ENCODE measurements at places on chromosomes 16 and 17. TPM values are rescaled to one million over a fixed set of nuclear protein-coding genes. Genes with fewer than 3 reads are reported as not detected.
A peak's percentile ranks its signal among the peaks of the same experiment; 100 is the strongest.

DNA sequence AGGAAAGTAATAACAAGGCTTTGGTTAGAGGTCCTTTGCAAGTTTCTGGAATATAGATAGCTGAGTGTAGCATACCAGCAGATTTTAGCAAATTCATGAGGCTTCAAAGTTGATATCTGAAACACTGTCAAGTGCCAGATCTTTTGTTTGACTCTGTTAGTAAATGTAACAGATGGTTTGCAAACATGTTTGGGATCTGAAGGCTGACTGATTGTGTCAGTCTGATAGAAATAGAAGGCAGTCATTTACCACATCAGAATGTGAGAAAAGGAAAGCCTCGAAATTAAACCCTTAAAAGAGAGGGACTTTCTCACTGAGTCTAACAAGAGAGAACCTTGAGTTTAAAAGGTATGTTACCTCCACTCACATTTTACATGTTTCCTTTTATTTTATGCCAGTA, 371.5 kb downstream of the KIF2B start:
- DNase-seq: no peak

DNA sequence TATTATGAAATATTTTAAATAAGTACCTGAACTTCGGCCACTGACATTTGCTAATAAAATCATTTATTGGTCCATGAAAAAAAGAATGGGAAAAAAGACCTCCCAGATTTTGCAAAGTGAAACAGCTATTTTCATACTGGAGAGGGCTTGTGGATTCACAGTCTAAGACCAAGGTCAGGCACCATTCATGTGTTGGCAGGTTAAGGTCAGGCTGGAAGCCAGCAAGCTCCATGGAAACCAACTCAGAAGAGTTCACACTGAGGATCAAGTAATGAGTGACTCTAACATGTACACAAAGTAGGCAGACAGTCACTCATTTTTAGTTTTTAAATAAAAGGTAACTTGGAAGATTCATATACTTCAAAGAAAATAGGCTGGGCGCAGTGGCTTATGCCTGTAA, 3.4 kb downstream of the DNAJA2 start:
- DNase-seq: no peak

DNA sequence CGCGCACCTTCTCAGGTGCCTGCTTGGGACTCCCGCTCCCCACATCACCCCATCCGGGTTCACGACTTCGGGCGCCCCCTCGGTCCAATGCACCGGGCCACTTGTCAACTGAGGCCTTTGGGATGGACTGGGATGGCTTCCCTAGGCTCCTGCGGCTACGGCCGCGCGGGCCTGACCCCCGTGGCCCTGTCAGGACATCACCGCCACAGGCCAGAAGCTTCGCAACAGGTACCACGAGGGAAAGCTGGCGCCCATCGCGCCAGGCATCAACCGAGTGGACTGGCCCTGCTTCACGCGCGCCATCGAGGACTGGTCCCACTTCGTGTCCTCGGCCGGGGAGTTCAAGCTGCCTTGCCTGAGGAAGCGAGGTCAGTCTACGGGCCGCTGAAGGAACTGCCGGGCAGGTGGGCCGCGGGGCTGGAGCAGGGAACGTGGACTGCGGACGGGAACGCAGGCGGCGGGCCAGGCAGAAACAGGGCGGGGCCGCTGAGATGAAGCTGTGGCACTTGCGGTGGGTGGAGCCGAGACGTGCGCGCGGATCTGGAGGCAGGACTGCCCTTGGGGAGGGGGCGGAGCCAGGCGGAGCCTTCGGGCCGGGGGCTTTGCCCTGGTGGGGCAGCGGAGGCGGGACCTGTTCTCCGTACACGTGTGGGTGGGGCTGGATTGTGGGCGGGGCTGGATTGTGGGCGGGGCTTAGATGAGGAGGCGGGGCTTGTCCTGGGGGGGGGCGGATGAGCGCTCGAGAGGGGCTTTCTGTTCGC, 13.7 kb upstream of the CNGB1 start:
- DNase-seq: no peak

- DNase-seq: no peak
Measured at GRCh38 chr17:57451191-57451590, 194.9 kb downstream of the MSI2 start.

- DNase-seq: no peak
Measured at GRCh38 chr17:67071595-67071994, 27.2 kb downstream of the CACNG1 start.

DNA sequence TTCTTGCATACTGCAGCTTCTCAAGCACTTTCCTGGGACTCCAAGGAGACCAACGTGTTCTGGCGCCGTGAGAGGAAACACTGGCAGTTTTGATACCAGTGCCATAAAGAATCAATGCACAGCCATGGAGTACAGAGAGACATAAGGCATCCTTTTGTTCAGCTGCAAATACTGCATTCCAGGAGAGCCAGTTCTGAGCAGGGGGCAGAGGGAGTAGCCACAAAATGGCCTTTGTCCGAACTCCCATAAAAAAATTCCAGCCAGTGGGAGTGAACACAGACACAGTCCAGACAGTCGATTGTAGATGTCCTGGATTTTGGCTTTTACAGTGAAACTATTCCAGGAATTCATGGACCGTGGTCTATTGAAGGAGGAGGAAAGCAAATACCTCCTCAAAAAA, 36.2 kb upstream of the TEKT3 start:
- DNase-seq: peak; percentile 99

GRCh38 chr17:8868529-8868951, 1.1 kb upstream of the PIK3R6 start:
- DNase-seq: no peak

DNA sequence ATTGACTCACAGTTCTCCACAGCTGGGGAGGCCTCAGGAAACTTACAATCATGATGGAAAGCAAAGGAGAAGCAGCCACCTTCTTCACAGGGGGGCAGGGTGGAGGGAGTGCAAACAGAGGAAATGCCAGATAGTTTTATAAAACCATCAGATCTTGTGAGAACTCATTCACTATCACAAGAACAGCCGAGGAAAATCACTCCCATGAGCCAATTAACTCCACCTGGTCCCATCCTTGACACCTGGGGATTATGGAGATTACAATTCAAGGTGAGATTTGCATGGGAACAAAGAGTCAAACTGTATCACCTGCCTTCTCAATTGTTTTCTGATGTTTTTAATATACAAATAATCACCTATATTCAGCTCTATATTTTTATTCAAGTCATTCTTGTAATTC, 1527.3 kb upstream of the GOT2 start:
- DNase-seq: no peak

DNA sequence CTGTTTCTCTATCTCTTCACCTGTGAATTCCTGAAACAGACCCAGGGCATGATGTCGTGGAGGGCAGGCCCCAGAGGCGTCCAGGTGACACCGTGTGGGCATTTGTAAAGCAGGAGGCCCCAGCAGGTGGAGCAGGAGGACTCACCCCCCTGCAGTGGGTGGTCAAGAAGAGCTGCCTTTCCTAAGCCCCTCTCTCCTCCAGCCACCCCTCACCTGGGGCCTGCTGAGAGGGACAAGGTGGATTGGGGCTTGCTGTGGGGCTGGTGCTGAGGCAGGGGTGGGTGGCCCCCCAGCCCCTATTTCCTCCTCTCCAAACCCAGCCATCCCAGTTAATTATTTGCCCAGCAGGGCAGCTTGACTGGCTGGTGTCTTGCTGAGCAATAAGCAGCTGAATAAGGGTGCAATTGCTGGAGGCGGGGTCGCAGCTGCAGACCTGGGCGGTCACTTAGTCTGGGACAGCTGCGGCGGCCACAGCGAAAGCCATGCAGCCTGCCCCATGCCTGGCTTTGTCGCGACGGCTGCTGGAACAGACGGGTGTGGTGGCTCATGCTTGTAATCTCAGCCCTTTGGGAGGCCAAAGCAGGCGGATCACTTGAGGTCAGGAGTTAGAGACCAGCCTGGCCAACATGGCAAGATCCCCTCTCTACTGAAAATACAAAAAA, 56.4 kb downstream of the JPH3 start:
- no peak for DNase-seq

DNA sequence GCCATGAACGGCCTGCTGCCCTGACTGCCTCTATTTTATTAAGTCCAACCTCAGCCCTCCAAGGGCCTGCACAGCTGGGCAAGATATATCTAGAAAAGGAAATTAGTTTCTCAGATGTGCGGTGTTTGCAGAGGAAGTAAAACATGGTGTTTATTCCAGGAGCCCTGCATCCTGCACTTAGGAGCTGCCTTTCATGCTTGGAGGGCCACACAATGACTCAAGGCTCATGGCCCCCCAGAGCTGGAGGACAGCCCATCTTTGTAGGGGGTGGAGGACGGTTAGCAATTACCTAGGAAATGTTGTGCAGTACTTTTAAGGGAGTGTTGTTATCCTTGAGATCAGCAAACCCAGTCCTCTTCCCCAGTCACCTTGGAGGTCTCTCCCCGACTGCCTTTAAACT, 80.5 kb downstream of the COPRS start:
- no peak for DNase-seq

DNA sequence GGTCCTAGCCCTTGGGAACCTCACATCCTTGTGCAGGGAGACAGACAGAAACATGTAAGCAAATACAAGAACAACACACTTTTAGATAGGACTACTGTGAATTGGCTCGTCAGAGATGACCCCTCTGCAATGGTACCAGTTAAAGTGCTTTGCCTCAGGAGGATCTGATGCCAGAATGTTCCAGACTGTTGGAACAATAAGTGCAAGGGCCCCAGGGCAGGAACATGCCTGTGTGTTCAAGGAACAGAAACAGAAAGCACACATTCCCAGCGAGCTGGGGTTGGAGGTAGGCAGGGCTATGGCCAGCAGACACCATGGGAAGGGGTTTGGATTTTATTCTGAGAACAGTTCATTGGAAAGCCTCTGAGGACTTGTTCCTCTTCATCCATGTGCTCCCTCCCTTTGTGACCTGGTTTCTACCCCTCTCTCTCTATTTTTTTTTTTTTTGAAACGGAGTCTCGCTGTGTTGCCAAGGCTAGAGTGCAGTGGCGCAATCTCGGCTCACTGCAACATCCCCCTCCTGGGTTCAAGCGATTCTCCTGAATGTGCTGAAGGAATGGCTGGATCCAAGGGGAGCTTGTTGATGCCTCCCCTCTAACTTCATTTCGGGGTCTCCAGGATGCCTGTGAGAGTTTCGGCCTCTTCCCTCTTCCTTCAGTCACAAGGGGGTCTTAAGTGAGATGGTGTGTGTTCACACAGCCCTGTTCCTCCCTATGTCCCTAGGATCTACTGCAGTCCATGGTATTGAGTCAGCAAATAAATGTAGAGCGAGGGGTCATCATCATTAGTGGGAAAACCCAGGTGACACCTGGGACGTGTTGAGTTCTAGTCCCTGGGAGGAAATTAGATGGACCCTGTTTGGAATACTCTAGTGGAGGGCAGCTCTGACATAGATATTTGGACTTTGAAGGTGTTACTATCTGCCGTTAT, 6.4 kb downstream of the STAT5A start:
- no peak for DNase-seq

- DNase-seq: no peak
Measured at GRCh38 chr17:69539274-69539673, 124.8 kb downstream of the MAP2K6 start.

DNA sequence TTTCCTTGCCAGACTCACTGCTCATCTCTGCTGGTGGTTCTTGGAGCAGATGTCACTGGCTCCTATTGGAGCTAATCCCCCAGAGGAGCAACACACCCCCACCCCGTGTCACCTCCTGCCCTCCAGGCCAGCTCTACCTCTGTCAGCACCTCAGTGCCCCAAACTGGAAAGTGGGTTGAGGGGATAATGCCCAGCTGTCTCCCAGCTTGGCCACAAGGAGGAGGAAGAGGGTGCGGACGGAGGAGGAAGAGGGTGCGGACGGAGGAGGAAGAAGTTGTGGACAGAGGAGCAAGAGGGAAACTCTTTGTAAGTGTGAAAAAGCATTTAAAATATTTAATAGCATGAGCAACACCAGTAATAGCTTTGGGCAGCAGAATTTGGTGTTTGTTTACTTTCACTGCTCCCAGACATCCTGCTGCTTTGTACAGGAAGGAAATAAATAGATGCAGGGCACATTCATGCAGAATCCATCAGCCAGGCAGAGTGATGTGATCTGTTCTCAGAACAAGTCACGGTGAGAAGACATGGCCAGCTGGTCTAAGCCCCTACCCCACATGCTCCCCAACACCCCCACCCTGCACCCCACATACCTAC, 82.5 kb downstream of the C17orf67 start:
- DNase-seq: no peak

DNA sequence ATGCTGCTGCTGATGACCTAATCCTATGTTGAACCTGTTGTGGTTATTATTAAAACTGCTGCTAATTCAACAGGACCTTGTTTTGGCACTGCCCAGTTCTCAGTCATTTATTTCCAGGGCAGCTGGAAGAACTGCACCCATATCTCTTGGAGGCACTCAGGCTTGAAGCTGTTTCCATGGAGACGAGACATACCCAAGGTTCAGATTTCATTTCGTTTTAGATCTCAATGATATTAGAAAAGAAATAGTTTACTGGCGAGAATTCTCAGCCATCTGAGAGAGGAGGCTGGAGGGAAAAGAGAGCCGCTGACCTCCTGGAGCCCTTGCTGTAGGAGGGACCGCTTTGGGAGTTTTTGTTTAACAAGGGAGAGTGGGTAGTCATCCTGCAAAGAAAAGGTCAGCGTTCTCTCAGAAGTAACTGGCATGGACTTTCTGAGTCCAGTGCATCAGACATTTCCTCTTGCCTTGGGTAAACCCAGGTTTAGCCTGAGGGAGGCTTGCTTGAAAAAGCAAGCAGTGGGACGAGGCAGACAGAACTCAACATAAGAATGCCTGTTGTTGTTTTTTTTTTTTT, 75.4 kb downstream of the YPEL2 start:
- peak; percentile 32 for DNase-seq

Gene SNAI3
- total RNA-seq: not detected

Gene GEMIN4
- 13.0 TPM for total RNA-seq

Gene HSPB9
- total RNA-seq: not detected

Gene TMEM98
- 98.0 TPM for total RNA-seq

Gene TUBG2
- 8.7 TPM for total RNA-seq

Gene PPP1R1B
- not detected for total RNA-seq

Gene PRSS21
- total RNA-seq: not detected

Gene CPHXL2
- total RNA-seq: not detected

Gene MLKL
- total RNA-seq: 7.9 TPM

Gene KRT25
- total RNA-seq: 0.05 TPM
